Right atrium auricular region (tissue), 2 donors: ENCODE measurements at places on chromosomes 4 and X. TPM values are rescaled to one million over a fixed set of nuclear protein-coding genes. Genes with fewer than 3 reads are reported as not detected.
A peak's percentile ranks its signal among the peaks of the same experiment; 100 is the strongest.

Gene SYNPO2
- total RNA-seq, result 85.3 TPM

Gene FOXR2
- not detected for total RNA-seq

Gene CCDC110
- total RNA-seq, result 3.9 TPM

Gene CPLX1
- total RNA-seq, result 0.98 TPM

DNA sequence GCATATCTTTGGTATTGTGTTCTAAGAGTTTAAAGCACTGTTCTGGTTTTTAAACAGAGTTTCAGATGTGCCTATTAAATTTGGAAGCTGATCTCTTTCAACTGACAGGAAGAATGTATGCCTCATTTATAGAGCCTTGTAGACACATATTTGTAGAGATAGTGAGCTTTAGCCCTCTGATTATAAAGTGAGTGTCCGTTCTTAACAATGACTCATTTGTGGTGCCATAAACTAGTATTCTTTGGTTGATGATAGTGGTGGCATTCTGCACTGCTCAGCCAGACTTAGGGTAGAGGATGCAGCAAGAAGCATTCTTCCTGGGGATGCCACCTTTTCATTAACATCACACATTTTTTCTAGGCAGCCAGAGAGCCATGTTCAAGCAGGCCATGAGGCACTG lies 121.7 kb downstream of the TLL1 start:
- H3K4me3 ChIP-seq, result no peak overlapping the region
- H3K27ac ChIP-seq, result no peak overlapping the region
- no peaks in the 10 kb centered on the region for H3K4me1 ChIP-seq
- no peaks in the 10 kb centered on the region for H3K27me3 ChIP-seq

DNA sequence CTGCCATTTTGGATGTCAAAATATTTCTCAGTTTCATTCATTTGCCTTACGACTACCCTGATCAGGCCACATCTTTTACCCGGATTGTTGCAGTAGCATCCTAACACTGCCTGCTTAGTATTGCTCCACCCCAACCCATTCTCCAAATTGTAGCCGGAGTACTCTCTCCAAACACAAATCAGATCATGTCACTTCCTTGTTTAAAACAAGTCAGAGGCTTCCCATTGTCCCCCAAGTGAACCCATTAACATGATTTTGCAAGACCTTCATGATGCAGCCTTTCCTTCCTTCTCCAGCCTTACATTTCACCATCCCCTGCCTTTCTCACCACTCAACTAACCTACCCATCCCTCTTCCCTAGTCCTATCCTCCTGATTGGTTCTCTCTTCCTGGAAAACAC lies 53.1 kb downstream of the FANCB start:
- DNase-seq, result no peak
- no peaks in the 10 kb centered on the region for H3K27me3 ChIP-seq
- H3K4me1 ChIP-seq, result no peaks in the 10 kb centered on the region
- H3K36me3 ChIP-seq, result no peaks in the 10 kb centered on the region
- no peak overlapping the region for H3K27ac ChIP-seq
- no peak overlapping the region for H3K4me3 ChIP-seq

DNA sequence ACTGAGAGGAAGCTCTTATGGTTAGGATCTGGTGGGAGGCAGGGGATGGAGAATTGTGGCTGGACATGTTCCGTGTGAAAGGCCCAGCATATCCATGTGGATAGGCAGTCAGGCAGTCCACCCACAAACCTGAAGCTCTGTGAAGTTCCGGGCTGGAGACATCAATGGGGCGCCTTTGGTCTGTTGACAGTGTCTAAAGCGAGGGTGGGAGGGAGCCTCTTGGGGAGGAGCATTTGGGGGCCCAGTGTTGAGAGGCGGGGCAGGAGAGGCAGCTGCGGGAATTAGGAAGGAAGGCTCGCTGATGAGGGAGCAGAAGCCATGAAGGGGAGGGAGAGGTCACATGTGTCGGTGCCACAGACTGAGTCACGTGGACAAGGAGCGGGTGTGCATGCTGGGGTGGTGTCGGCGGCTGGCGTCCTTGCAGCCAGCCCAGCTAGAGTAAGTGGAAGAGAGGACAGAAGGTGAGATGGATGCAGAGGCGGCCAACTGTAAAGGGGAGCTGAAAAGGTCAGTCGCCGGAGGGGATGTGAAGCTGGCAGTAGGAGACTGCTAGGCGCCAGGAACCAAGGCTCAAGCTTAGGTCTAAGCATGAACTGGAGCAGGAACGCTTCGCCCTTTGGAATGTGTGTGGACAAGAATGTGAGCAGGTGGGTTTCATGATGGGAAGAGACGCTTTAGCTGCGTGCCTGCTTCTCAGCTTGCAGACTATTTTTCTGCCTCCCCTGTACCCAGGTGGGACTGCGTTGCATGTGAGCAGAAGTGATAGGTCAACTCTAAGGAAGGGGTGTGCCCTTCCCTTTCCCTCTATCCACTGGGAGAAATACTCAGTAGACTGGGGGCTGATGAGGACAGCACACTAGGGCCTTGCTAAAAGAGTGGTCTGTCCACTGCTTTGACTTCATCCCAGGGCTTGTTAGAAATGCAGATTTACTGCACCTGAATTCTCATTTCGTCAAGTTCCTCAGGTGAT lies 44.0 kb upstream of the TLR2 start:
- no peaks in the 10 kb centered on the region for H3K27me3 ChIP-seq
- DNase-seq, result peak; percentile 55
- no peaks in the 10 kb centered on the region for H3K4me1 ChIP-seq
- H3K36me3 ChIP-seq, result peaks cover 14% of the 10 kb centered on the region
- no peak overlapping the region for H3K27ac ChIP-seq
- H3K4me3 ChIP-seq, result no peak overlapping the region

DNA sequence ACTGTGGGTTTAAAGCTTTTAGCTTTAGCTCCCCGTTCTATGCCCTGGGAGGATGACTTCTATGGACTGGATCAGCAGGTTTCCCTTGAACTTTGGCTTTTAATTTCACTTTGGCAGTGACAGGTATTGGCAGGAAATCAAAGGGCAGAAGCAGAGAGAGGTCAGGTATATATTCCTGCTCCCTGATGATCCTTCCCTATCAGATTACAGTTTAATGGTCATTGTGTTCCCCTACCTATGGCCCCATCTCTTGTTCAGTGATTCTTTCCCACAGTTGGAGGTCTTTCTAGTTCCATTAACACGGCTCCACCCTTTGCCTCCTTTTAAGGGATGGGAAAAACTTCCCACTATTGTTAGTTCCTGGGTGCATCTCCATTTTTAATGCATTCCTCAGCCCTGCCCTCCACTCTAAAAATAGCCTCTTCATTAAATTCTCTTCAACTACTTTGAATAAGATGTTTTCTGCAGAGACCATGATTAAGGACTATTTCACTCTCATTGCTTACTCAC lies 107.8 kb upstream of the TMEM47 start:
- no peaks in the 10 kb centered on the region for H3K27me3 ChIP-seq
- H3K4me1 ChIP-seq, result no peaks in the 10 kb centered on the region
- no peaks in the 10 kb centered on the region for H3K36me3 ChIP-seq

- DNase-seq, result no peak
- H3K27ac ChIP-seq, result no peak overlapping the region
- no peak overlapping the region for H3K4me3 ChIP-seq
- H3K27me3 ChIP-seq, result no peaks in the 10 kb centered on the region
Observed at GRCh38 chr4:13599159-13599558, 28.4 kb downstream of the BOD1L1 start.

GRCh38 chr4:5993876-5994811 lies 24.1 kb downstream of the C4orf50 start:
- H3K36me3 ChIP-seq, result no peaks in the 10 kb centered on the region
- H3K27me3 ChIP-seq, result no peaks in the 10 kb centered on the region
- no peak for DNase-seq
- H3K27ac ChIP-seq, result no peak overlapping the region

GRCh38 chr4:7663075-7663541 lies 228.4 kb upstream of the PSAPL1 start:
- H3K27ac ChIP-seq, result no peak overlapping the region
- H3K36me3 ChIP-seq, result no peaks in the 10 kb centered on the region
- no peak overlapping the region for H3K4me3 ChIP-seq
- no peaks in the 10 kb centered on the region for H3K4me1 ChIP-seq
- DNase-seq, result no peak

- DNase-seq, result peak; percentile 84
- no peaks in the 10 kb centered on the region for H3K27me3 ChIP-seq
- no peaks in the 10 kb centered on the region for H3K36me3 ChIP-seq
- peak overlapping the region; percentile 63 for H3K4me3 ChIP-seq
Observed at GRCh38 chrX:68693481-68694434, 46.3 kb downstream of the STARD8 start.

DNA sequence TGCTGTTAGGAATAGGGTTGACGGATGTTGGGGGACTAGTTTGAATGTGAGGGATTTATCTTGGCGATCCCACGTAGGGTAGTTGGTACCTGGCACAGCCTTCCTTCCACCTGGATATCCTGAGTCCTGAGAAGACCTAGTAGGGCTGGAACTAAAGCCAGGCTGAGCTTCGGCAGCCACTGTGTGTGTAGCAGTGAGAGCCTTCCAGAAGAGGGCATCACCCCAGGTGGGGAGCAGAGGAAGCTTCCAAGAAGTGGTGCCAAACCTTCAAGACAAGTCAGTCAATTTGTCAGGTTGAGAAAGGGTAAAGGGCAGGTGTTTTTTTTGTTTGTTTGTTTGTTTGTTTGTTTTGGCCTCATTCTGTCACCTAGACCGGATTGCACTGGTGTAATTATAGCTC lies 1.2 kb upstream of the FGFBP2 start:
- H3K4me3 ChIP-seq, result no peak overlapping the region
- no peak overlapping the region for H3K27ac ChIP-seq
- H3K4me1 ChIP-seq, result no peaks in the 10 kb centered on the region
- no peaks in the 10 kb centered on the region for H3K36me3 ChIP-seq
- H3K27me3 ChIP-seq, result no peaks in the 10 kb centered on the region
